Memory B cell (primary cell): ENCODE measurements at places on chromosomes 7 and 10.

DNA sequence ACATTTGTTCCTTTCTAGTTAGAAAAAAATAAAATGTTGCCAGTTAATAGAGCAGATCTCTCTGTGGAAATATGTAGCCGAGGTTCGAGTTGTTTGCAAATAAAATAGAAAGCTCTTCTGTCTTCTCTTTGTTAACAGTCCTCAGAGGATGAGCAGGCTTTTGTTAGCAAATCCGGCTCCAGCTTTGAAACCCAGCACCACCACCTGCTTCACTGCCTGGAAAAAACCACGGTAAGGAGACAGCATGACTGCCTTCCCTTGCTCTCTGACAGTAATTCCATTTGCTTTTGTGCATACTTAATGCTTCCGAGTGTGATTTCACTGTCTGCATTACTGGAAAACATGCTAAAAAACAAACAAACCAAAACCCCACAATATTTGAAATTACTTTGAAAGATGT is 115.6 kb downstream of the TSPAN12 start:
- DNase-seq = no peak

DNA sequence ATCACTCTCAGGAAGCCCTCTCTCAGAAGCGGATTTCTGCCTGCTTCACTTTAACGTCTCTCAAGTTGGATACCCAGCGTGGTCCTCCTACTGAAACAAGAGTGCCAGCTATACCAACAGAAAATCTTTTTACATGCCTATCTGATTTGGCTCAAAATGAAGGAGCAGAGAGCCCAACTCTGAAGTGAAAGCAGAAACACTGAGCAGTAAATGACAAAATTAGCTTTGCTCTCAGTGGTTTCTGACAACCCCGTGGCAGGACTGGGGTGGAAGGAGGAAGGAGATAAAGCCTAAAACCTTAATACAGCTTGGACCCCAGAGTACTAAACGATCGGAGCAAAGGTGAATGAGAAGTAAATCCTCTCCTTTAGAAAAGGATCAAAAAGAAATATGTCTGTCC is 25.1 kb upstream of the GPR37 start:
- DNase-seq = no peak

GRCh38 chr7:51108134-51108533 is 208.5 kb downstream of the COBL start:
- no peak for DNase-seq

DNA sequence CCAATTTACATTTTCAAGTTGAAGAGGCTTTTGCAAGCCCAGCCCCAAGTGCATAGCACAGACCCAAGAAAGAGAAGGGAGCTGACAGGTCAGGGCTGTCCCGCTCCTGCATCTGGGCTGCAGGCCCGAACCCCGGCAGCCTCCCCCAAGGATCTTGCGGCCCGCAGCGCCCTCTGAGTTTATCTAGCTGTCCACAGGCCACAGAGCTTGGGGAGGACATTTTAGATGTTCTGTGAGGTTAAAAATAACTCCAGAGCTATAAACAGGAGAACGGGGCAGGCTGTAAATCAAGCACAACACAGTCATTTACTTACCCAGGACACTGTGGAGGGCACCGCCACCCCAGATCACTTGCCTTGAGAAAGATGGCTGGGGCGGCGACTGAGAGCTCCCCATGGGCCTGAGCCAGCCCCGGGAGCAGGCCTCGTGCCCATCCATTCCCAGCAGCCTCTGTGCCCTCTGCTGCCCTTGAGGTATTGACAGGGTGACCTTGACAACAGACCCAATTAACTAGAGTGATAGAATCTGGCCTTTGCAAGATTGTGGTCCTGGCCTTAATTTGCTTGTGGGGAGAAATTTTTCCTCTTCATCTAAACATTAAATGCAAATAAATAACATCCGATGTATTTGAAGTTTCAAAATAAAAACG is 563.0 kb downstream of the TCERG1L start:
- DNase-seq = no peak

DNA sequence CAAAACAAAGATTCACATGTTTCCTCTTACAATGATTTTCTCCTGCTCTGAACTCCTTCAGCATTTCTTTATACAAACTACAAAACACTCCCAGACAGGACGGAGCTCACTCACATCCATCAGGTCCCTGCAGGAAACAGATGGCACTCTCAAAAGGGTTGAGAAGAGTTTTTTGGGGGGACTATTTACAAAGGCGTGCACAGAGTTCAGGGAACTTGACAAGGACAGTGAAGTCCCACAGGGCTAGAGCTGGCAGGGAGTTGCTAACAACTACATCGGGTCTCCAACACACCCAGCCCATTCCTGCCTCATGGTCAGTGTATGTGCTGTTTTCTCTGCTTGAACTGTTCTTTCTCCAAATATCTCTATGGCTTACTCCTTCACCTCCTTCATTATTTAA is 24.7 kb upstream of the YAE1 start:
- no peak for DNase-seq

GRCh38 chr10:77756319-77757232 is 119.0 kb upstream of the KCNMA1 start:
- DNase-seq = no peak

DNA sequence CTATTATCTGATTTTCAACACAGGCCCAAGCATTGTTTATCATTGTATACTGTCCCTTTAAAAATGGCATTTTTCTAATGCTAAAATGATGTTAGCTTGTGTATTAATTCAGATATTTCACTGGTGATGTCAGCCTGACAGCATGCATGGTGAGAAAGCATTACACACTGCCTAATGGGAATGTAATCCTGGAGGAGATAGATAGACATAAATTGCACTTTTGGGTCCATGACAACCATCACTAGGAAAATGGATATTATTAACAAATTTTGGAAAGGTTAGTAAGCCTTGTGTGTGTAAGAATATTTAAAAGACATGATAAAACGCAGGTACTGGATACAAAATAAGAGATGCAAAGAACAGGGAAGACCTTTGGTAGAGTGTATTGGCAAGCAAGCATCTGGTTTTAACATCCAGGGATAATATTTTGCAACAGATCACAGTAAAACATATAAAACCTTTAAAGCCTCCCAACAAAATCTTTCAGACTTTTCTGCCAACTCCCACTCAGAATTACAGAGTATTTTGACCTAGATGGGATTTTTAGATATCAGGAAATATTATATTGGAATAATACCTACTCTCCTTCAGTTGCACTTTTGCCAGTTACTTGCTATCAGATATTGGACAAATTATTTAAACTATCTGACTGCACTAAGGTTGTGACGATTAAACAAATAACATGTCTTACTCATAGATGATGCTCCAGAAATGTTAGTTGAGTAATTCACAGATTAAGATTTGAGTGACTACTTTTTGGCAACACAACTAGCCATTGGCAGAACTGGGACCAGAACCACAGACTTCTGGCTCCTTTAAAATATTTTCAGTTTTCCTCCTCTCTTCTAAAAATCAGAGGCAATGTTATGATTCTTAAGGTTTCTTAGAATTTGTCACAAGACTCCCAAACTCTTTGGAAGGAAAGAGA is 291.6 kb upstream of the SEMA3C start:
- no peak for DNase-seq

GRCh38 chr10:110223298-110223925 is 16.0 kb downstream of the MXI1 start:
- no peak for DNase-seq

DNA sequence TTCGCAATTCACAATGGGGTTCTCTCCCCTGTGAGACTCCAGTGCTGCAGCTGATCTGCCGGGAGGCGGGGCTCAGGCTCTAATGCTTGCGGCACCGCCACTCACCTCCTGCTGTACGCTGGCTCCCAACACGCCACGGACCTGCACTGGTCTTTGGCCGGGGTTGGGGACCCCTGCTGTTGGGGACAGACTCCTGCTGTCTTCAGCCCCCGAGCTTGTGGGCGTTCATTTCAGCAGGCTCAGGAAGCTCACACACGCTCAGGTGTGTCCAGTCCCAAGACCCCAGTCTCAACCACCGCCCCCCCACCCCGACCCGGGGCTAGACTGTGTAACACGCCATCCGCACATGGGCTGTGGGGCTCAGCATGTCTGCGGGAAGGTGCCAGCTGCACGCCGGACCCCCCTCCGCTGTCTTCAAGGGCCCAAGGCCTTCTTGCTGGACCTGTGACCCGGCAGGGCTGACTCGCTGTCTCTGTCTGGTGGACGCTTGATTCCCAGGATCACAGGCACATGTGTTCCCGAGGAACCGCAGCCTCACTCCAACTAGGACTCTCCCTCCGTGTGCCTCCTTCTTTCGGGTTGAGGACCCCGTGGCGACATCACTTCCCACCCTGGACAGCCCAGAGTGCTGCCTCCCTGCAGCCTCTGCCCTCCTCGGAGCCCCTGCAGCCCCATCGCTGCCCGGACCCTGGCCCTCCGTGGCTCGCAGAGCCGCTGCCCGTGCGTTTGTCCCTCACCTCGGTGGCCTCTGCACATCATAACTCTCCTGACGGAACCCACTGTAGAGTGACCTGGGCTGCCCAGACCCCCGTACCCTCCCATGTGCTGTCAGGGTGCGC is 106.4 kb downstream of the DNAJB6 start:
- no peak for DNase-seq

DNA sequence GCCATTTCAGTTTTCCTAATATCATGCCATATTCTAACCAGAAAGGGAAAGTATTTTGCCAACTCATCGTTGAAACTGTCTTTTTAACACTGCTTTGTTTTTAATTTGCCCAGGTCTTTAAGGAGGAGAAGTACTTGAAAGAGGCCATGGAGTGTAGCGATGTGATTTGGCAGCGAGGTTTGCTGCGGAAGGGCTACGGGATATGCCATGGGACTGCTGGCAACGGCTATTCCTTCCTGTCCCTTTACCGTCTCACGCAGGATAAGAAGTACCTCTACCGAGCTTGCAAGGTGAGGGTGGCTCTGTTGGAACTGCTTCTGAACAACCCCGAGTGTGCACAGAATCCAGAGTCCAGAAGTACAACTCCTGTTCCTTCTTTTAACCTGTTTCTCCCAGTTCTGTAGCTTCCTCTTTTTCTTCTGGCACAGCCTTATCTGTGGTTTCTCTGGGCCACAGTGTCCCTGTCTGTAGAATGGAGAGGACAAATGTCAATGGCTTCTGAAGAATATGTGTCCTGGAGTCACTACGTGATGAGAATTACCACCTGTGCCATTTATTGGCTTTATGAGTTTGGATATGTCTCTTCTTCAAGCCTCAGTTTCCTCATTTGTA is 60.1 kb downstream of the LANCL2 start:
- DNase-seq = no peak

- DNase-seq = no peak
These were observed 83.9 kb downstream of the CXCL12 start for GRCh38 chr10:44300666-44301649.

- DNase-seq = no peak
These were observed 42.7 kb upstream of the GAD2 start for GRCh38 chr10:26173837-26174236.

GRCh38 chr7:23333671-23334246 is 34.6 kb downstream of the MALSU1 start:
- DNase-seq = no peak

GRCh38 chr10:43679509-43679908 is 30.8 kb upstream of the ZNF32 start:
- no peak for DNase-seq

DNA sequence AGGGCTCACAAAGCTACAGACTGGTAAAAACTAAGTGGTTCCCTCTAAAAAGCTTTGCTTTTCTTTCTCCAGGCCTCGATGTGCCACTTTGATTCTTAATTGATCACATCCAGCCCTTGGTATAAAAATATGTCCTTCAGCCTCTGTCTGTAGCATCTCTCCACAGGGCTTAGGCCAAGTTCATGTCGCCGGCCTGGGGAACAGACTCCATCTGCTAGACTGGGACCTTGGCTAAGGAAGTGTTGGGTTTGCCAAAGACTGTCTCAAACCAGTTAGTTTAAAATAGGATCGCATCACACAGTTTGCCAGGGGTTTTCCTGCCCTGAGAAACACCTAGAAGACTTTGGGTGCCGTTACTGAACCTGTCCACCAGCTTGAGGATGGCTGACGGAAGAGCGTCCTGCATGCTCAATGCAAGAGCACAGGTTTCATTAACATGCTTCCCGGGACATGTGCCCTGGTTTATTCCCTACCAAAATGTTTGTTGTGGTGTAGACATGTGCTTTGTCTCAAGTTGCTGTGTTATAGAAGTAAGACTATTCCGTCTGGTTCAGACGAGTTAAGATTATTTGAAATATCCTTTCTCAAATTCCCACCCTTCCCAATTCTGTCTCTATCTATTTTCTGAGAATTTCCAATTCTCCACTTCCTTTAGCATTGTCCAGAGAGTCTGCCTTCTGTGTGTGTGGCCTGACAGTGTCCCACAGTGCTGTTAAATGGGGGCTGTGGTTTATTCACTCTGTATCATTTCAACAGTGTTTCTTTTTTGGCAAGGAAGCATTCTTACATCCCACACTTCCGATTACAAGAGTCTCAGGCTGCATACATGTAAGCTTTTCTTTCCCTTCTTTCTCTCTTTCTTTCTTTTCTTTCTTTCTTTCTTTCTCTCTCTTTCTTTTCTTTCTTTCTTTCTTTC is 334.7 kb downstream of the INHBA start:
- DNase-seq = no peak

- DNase-seq = no peak
These were observed 88.1 kb upstream of the DDC start for GRCh38 chr7:50653126-50653864.

GRCh38 chr7:130009848-130010688 is 41.1 kb downstream of the ZC3HC1 start:
- DNase-seq = no peak
